ENCODE measurements at places on chromosomes 2 and 18.

GRCh38 chr2:203431391-203432185, 103.4 kb downstream of the ABI2 start:
- no peak for DNase-seq

DNA sequence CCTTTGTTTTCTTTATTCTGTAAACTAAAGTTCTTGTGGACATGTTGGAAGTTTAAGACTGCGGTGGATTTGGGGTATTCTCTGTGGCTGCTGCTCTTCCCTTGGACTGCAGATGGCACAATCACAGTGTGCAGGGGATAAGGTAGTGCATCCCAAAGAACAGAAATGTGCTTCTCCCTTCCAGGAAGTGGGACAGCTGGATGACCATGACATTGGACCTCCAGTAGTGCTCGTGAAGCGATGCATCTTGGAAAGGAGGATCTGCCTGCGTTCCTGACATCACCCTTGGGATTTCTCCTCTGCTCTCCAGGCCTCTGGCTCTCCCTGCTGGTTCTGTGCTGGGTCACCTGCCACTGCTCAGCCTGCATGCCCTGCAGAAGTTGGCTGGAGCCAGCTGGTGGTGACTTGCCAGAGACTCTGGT, 109.9 kb downstream of the SLC4A3 start:
- no peak for DNase-seq

GRCh38 chr2:69514819-69515218, 77.6 kb upstream of the NFU1 start:
- no peak for DNase-seq

- no peak for DNase-seq
These were observed 9.7 kb downstream of the PROKR1 start for GRCh38 chr2:68653034-68653433.

DNA sequence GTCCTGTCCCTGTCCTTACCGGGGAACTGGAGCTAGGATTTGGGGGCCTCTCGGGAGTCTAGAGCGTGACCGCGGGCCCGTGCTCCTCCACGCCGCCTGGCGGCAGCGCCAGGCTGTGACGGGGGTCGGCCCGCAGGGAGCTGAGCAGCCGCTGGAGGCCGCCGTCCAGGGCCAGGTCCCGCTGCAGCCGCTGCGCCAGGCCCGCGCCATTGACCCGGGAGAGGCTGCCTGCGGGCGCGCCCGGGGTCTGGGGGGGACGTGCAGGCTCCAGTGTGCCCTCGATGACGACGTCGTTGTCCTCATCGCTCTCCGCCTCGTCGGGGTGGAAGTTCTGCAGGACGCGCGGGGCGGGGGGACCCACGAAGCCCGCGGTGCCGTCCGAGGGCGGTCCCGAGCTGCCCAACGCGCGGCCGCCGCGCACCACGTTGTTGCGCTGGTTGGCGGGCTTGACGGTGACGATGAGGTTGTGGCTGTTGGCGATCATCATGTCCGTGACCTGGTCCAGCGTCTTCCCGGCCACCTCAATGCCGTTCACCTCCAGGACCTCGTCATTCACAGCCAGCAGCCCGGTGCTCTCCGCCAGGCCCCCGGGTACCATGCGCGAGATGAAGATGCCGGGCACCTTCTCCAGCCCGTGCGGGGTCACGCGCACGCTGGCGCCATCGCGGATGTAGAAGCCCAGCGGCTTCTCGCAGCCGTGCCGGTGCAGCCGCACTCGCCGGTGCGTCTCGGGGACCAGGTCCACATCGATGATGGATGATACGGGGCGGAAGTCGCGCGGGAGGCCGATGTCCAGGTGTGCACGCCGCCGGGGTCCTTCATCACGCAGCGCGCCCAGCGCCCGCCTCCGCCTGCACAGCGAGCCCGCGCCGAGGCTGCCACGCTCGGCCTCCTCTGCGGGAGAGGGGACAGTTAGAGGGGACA, 50.9 kb downstream of the ADNP2 start:
- no peak for DNase-seq

- DNase-seq: no peak
These were observed 53.5 kb downstream of the TBC1D8 start for GRCh38 chr2:101097638-101098037.

DNA sequence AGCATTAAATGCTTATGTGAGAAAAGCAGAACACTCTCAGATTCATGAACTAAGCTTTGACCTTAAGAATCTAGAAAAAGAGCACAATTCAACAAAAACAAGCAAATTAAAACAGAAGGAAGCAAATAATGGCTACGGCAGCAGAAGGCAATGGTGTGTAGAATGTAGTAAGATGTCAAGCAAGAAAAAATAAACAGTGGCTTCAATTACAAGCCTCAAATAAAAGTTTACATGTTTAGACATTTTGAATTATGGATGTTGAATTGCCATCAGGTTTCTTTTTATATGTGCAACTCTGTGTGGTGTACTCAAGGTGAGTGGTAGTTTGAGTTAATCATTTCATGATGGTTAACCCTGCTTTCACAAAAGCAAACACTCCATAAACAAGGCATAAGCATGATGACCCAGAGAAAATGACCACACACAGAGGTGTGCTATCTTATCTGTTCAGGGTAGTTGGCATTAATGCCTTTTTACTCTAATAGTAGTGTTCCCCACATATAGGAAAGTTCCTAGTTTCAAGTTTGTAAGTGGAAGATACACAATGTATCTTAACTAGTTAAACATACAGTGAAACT, 207.1 kb downstream of the FIGN start:
- no peak for DNase-seq

DNA sequence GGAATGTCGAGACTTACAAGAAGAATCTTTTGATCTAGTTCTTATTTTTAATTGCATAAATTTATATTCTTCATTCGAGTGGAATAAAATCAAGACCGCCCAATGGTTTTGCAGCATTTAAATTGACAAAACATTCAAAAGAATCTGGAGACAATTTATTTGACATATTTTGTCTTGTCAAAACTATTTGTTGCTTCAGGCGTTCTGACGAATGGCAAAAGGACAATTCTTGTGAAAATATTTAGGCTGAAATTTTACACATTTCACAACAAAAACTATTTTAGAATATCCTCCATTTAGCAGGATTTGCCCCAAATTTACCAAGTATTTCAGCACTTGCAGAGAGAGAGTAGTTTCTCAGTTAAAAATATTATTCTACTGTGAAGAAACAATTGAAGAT, 41.7 kb downstream of the PRKRA start:
- no peak for DNase-seq

DNA sequence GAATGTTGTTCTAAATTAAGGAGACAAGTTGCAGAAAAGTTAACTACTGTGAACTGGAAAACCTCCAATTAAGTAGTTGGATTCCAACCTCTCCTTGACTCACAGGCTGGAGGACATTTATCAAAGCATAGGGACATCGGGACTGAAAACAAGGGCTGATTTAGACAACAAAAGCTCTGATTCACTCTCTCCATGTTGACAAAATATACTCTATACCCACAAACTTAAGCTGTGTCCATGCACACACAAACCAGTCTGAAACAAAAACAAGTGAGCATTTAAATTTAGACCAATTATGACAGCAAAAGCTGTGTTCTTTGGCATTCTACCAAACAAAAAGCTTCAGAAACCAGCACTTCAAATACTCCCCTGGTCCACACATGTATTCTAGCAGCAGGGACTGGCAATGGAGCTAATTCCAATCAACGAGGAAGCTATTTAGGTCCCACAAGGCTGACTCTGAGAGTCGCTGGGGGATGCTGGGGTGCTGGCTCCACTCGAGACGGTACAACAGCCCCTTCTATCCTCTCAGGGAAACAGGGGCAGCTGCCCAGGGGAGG, 71.4 kb downstream of the NXPH2 start:
- DNase-seq: no peak

- no peak for DNase-seq
These were observed 280.3 kb upstream of the SKOR2 start for GRCh38 chr18:47531717-47532116.

DNA sequence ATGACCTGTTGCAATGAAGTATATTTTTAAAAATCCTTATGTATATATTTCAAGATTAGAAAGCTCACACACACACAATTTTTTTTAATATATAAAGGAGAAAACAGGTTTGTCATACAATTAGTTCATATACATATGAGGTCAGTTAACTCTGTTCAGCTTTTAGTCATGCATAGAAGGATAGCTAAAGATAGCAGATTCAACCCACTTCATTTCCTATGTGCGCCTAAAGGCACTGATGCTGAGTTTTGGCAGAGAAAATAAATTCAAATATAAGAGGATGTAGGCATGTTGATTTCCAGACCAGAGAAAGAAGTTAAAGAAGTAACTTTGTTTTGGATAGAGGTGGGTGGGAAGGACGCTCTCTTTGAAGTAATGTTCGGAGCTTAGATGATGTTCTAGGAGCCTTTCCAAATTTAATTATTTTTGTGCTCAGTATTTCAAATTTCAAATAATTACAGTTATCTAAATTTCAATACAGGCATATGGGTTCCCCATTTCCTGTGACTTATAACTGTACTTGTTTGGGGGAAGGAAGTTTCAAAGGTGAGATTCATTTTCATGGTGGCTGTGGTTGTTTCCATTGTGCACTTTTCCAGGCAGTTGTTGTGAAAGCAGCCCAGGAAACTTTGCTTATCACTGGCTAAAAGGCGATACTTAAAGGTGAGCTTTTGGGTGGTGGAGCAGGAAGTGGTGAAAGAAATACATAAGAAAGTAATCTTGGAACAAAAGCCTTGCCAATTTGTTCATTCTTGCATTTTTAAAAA, 523.4 kb upstream of the FANCL start:
- DNase-seq: no peak

- no peak for DNase-seq
These were observed 44.6 kb downstream of the SERPINB7 start for GRCh38 chr18:63819786-63820185.

GRCh38 chr18:74040459-74041332, 106.9 kb downstream of the FBXO15 start:
- peak; percentile 50 for DNase-seq

- DNase-seq: no peak
These were observed 15.8 kb downstream of the D2HGDH start for GRCh38 chr2:241750076-241750840.

DNA sequence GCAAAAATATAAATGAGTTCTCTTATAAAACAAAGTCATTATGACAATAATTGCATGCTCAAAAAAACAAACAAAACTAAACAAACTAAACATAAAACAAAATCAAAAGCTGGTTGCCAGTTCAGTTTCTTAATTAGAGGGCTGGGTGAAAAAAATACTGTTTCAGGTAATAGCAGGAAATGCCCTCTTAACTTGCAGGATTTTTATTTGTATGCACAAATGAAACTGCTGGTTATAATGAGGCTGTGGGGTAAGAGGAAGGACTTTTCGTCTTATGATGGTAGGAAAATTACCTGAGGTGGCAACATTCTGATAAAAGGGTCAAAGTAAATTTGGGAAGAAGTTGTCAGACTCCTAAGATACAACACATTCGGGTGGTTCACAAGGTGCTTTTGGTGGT, 21.5 kb upstream of the CDKL4 start:
- DNase-seq: no peak

- no peak for DNase-seq
These were observed 1517.5 kb downstream of the RPIA start for GRCh38 chr2:90209009-90209408.

- DNase-seq: no peak
These were observed 14.6 kb downstream of the THNSL2 start for GRCh38 chr2:88184762-88185161.

DNA sequence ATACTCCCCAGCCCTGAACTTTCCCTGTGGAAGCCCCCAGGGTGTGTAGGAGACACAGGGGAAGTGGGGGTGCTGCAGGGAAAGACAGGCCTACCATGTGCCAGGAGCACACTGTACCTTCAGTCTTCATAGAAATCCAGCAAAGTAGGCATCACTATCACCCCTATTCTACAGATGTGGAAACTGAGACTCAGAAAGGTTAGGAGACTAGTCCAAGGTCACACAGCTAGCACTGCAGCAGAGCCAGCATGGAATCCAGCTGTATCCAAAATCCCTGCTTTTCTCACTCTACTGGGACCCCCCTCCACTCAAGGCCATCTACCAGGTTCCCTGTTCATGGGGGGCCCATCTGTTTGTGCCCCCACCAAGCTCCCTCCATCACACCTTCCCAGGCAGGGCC, 6.8 kb downstream of the DNPEP start:
- DNase-seq: no peak

- no peak for DNase-seq
These were observed 77.6 kb downstream of the RBMS1 start for GRCh38 chr2:160415991-160416390.

GRCh38 chr2:3712831-3713503, 9.6 kb downstream of the DCDC2C start:
- no peak for DNase-seq

DNA sequence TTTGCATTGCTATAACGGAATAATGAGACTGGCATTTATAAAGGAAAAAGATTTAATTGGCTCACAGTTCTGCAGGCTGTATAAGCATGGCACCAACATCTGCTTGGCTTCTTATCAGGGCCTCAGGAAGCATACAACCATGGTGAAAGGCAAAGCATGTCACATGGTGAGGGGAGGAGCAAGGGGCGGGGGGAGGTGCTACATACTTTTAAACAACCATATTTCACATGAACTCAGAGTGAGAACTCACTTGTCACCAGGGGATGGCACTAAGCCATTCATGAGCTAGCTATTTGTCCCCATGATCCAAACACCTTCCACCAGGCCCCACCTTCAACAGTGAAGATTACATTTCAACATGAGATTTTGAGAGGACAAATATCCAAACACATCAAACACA, 188.7 kb downstream of the MBD5 start:
- DNase-seq: no peak

DNA sequence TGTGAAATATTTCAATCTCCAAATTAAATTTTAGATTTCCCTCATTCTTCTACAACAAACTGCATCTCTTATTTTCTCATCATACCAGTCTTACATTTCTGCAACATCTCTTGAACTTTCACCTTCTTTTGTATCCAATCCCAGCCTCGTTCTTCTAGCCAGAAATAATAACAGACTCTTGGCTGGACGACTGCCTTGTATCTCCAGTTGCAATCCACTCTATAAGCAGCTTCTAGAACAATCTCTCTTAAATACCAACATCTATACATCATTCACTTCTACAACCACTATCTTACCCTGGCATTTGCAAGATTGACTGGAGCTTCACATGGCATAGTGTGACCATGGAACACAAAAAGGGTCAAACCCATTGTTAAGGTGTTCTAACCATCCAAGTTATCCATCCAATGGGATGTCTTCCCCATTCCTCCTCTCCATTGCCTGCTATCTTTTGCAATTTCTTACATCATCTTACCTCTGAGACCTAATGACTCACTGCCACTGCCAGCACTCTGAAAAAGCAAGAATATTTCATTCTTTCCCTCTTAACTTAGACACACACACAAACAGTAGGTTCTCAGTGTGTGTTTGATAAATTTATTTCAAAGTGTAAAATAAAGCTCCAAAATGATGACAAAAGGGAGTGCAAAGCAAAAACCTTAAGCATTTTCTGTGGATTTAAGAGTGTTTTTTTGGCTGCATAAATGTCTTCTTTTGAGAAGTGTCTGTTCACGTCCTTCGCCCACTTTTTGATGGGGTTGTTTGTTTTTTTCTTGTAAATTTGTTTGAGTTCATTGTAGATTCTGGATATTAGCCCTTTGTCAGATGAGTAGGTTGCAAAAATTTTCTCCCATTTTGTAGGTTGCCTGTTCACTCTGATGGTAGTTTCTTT, 145.6 kb downstream of the METTL4 start:
- DNase-seq: no peak

- no peak for DNase-seq
These were observed 170.0 kb downstream of the CERS6 start for GRCh38 chr2:168626096-168626495.
